A549 treated with dexamethasone at 1 μM for 4 hours (cell line): ENCODE measurements at places on chromosomes 7 and 10. TPM values are rescaled to one million over a fixed set of nuclear protein-coding genes. Genes with fewer than 3 reads are reported as not detected.

Gene TCERG1L
- not detected in 5 replicates for total RNA-seq

Gene PCLO
- total RNA-seq, result 0.90 to 1.3 TPM (median 1.1 TPM) in 5 replicates

Gene ACTR3C
- 0.02 to 0.26 TPM (median 0.14 TPM) in 3 of 5 replicates, not detected in the others for total RNA-seq

Gene KIAA1217
- total RNA-seq, result 1.0 to 1.9 TPM (median 1.4 TPM) in 5 replicates

Gene VAX1
- 1.0 to 1.5 TPM (median 1.3 TPM) in 5 replicates for total RNA-seq

Gene FGL2
- not detected in 5 replicates for total RNA-seq

Gene PIP
- total RNA-seq, result 0.19 to 0.32 TPM (median 0.23 TPM) in 3 of 5 replicates, not detected in the others

Gene HYAL4
- total RNA-seq, result 0.04 TPM in 1 of 5 replicates, not detected in the others

Gene VWA2
- total RNA-seq, result 0.05 to 0.06 TPM (median 0.06 TPM) in 3 of 5 replicates, not detected in the others

Gene NUTM2E
- 0.26 to 0.48 TPM (median 0.40 TPM) in 5 replicates for total RNA-seq

Gene HOXA6
- 0.98 to 1.7 TPM (median 1.4 TPM) in 5 replicates for total RNA-seq

Gene SORCS1
- not detected in 5 replicates for total RNA-seq

Gene GALNT17
- total RNA-seq, result not detected in 5 replicates

Gene IRF5
- 11.9 to 16.6 TPM (median 15.9 TPM) in 5 replicates for total RNA-seq

Gene TMEM229A
- not detected in 5 replicates for total RNA-seq

Gene PRKAG2
- 39.9 to 46.5 TPM (median 45.1 TPM) in 5 replicates for total RNA-seq

Gene SORBS1
- total RNA-seq, result 0.38 to 0.84 TPM (median 0.66 TPM) in 5 replicates

Gene AGAP9
- total RNA-seq, result 5.4 to 10.1 TPM (median 9.6 TPM) in 5 replicates

Gene MBLAC1
- 1.8 to 2.7 TPM (median 2.5 TPM) in 5 replicates for total RNA-seq

Gene C10orf95
- total RNA-seq, result 0.07 to 0.25 TPM (median 0.13 TPM) in 5 replicates

Gene VWDE
- total RNA-seq, result 0.21 to 0.74 TPM (median 0.38 TPM) in 5 replicates

Gene OGDHL
- total RNA-seq, result 0.41 to 0.60 TPM (median 0.50 TPM) in 5 replicates

Gene GIMAP8
- not detected in 5 replicates for total RNA-seq

Gene METTL27
- 6.8 to 10.4 TPM (median 10.2 TPM) in 5 replicates for total RNA-seq

Gene BICC1
- total RNA-seq, result 17.0 to 24.6 TPM (median 21.3 TPM) in 5 replicates

Gene TAF5
- total RNA-seq, result 2.3 to 3.6 TPM (median 3.2 TPM) in 5 replicates

Gene FEZF1
- total RNA-seq, result not detected in 5 replicates

Gene MYO3A
- not detected in 5 replicates for total RNA-seq

Gene GDF2
- not detected in 5 replicates for total RNA-seq

Gene SLC26A3
- 0.07 TPM in 1 of 5 replicates, not detected in the others for total RNA-seq

Gene SPRN
- 0.30 to 0.41 TPM (median 0.33 TPM) in 5 replicates for total RNA-seq
